ENCODE measurements at places on chromosomes 12 and 14.

DNA sequence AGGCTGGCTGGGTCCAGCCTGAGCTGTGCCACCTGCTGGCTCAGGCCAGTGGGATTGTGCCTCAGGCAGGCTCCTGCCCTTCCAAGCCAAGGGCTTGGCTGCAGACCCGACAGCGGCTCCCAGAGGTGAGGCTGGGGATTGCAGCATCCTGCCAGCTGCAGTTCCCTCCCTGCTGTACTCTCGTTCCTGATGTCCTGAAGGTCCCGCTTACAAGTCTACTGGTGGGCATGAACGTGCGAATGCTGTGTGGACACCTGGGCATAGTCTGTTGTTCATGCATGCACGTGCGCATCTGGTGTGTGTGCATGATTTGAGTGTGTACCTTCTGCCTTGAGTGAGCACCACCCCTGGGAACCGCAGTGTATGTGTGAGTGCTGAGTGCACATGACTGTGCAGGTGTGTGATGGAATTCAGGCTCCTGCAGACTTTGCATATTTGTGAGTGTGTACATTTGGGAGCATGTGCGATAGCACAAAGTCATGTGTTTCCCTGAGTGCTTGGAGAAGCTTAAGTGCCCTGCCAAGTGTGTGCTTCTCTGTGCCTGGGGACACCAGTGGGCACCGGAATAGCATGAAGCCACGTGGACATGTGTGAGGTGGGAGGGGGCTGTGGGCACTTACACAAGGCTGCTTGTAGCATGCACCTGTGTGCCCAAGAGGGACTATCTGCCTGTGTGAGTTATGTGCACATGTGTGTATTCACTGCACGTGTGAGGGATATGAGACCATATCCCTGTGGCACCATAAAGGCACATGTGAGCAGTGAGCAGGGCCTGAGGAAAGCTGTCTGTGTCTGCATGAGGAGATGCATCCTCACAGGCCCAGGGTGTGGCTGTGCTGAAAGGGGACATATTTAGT is 19.3 kb upstream of the KRT7 start:
- peak; percentile 71 for DNase-seq

DNA sequence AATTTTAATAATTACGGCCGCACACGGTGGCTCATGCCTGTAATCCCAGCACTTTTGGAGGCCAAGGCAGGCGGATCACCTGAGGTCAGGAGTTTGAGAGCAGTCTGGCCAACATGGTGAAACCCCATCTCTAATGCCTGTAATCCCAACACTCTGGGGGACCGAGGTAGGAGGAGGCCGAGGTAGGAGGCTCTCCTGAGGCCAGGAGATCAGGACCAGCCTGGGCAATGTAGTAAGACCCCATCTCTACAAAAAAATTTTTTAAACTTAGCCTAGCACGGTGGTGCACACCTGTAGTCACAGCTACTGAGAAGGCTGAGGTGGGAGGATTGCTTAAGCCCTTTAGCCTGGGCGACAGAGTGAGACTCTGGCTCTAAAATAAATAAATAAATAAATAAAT is 5.6 kb upstream of the CFAP73 start:
- no peak for DNase-seq

DNA sequence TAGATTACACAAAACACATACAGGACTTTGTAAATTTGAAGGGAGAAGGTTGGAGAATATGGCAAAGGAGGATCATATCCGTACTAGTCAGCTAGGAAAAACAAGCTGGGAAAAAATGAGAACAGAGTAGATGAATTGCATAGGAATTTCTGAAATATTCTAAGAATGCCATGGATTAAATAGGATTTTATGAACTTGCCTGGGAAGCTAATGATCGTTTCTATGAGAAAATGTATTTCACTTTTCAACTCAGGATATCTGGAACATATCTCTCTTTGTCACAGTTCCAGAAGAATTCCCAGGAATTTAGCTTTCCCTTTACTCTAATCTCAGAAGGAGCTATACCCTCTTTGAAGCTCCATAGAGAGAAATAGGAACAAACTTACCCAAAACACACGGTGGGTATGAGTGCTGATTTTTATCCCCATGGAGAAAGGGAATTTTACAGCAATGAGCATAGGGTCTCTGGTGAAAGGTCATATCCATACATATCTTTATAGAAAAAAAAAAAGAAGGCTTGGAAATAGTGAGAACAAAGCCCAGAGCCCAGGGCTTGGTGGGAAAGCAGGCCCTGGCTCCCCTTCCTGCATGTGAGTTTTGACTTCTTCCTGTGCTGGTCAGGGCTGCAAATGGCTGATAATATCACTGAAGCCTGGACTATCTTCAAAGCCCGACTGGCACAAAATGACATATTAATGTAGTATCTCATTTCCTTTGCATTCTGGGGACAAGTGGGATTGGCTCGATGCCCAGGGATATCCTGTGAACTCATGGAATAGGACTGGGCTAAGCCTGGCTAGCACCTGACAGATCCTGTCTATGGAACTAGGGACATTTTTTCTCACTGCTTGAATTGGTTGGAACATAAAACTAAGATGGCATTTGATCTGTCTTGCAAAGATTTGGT is 136.3 kb downstream of the AEBP2 start:
- DNase-seq: no peak

DNA sequence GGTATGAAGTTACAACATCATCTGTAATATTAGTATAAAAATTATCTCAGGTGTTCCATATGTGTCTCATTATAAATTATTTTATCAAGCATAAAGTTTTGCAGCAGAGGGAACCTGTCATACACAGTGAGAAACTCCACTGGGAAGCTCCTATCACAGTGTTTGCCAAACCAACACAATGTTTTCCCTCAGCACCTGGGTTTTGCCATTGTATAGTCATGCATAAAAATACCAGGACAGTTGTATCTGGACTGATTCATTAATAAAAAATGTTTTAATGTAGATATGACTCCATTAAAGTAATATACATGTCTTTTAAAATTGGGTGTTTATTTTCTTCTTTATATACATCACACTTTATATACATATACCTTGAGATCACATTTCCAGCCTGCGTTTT is 56.6 kb downstream of the METTL25 start:
- DNase-seq: no peak

DNA sequence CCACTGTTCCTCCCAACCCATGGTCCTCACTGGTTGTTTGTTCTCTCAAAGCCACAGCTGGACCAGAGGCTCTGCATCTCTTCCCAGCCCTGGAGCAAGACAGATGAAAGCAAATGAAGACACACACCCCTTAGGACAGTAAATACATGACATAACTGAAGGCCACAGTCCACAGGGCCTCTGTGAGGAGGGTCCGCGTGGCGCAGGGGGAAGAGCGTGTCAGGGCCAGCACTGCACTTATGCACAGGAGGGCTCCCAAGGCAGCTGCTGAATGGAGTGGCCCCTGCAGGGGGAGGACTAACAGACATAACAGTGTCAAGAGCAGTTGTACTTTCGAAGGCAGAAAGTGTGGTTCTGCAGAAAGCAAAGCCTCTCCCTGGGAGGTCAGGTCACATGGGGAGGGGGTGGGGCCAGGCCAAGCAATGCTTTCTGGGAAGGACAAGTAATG is 79.9 kb downstream of the CHGA start:
- no peak for DNase-seq

DNA sequence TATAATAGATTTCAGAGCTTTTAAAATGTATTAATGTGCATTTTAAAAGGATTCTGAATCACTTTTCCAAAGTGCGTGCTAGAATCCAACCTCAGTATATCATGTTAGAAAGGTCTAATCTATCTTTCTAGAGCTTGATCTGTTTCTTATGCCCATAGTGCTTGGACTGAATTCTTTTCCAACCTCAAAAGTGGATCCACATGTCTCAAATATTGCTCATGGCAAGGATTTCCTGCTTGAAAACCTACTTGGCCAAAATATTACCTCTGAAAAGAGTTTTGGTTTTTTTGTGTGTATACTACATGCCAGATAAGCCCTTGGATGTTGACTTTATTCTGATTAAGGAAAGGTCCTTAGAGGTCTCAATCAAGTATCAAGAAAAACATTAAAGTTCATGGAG is 16.9 kb upstream of the SLC6A15 start:
- DNase-seq: no peak

DNA sequence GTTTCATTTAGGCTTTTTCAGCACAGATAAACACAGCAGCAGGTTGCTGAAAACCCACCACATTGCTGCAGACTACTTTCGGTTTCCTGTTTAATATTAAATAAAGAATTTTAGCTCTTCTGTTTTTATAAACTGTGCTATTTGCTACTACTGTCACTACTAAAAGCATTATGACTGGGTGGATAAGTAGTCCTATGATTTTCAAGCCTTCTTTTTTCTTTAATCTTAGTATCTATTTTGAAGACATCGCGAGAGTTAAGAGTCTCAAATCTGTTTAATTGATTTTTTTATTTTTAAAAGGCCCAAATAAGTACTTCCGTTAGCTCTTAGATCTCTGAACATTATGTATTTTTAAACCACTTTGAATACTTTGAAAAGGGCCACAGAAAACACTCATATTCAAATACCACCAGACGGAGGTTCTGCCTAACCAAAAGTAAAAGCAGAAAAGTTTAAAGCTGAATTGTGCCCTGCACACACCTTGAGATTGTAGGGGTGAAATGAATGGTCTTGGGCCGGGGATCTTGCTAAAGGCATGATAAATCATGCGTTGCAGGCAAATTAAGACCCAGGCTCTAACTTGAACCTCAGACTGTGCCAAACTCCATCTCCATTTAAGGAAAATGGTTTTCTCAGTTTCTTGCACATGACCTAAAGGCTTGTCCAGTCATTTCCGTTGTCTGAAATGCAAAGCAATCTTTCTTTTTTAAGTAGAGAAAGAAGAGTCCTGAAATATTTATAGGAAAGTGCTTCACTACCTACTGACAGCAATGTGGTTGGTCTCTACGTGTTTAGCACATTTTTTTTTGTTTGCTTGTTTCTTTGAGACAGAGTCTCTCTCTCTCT is 13.6 kb upstream of the FOXN3 start:
- no peak for DNase-seq

- DNase-seq: no peak
These were observed 7.3 kb downstream of the SLC25A47 start for GRCh38 chr14:100330388-100330931.

GRCh38 chr12:124441443-124442194 is 125.8 kb downstream of the NCOR2 start:
- DNase-seq: no peak

GRCh38 chr12:76391461-76391860 is 43.2 kb upstream of the BBS10 start:
- no peak for DNase-seq

GRCh38 chr14:77275041-77275580 is 4.1 kb upstream of the NGB start:
- DNase-seq: no peak

GRCh38 chr14:100653409-100653808 is 66.2 kb upstream of the BEGAIN start:
- no peak for DNase-seq

GRCh38 chr12:96236221-96236822 is 42.1 kb downstream of the ELK3 start:
- no peak for DNase-seq

GRCh38 chr12:20415028-20415427 is 46.7 kb downstream of the PDE3A start:
- DNase-seq: no peak

DNA sequence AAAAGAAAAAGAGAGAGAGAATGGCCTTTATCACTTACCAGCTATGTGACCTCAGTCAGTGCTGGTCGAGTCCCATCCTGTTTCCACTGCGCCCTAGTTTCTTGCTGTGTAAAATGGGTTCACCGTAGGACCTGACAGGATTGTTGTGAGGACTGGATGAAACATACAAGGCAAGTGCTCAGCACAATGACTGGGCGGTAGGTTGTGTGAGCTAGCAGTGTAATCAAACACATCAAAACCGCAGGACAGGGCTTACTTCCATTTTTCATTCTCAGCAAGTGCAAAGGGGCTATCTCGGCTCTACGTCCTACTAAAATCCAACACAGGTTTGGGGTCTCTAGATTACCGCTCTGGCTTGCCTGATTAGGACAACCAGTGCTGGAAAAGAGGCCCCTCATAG is 36.4 kb upstream of the ATXN2 start:
- no peak for DNase-seq

GRCh38 chr14:54175298-54175942 is 218.8 kb upstream of the BMP4 start:
- DNase-seq: peak; percentile 52

- DNase-seq: no peak
These were observed 1.4 kb upstream of the RDH11 start for GRCh38 chr14:67697006-67697405.

GRCh38 chr12:95574799-95575452 is 23.6 kb upstream of the USP44 start:
- peak; percentile 38 for DNase-seq

- DNase-seq: no peak
These were observed 12.6 kb downstream of the APPL2 start for GRCh38 chr12:105223352-105223845.

DNA sequence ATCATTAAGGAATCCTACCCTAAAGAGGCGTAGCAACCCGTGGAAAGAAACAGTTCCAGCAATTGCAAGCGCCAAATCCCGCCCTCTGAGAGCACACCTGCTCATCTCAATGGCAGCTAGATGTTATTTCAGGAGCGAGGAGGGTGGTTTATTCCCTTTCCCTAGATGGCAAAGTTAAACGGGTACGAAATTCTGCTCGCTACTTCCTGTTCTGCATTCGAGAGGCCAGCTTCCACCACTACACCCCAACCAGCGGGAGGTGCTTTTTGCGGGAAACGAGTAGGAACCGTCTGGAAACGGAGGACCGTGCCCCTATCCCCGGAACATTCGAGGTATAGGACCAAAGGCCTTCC is 536 bp downstream of the VPS29 start:
- DNase-seq: peak; percentile 37

GRCh38 chr12:130826151-130826801 is 12.8 kb downstream of the STX2 start:
- peak; percentile 70 for DNase-seq

DNA sequence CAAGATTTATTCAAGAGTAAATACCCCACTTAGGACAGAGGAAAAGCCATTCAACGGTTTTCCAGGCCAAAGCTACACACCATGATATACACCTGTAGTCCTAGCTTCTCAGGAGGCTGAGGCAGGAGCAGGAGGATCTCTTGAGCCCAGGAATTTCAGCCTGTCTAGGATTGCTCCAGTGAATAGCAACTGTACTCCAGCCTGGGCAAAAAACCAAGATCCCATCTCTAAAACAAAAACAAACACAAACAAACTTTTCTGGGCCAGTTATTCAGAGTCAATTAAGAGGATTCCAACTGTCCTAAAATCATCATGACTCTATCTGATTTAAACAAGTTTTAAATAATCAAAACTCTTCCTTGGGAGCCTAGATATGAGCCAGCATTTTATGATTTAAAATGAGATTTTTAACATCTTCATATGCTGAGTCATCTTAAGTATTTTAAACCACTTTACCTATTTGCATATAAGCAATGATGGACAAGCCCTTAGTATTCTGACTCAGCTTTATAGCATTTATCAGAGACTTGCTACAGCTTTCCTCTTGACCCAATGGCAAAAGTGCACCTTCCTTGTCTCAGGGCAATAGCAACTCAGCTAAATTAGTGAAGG is 77.1 kb downstream of the KCNMB4 start:
- no peak for DNase-seq

GRCh38 chr12:131592972-131593371 is 117.9 kb upstream of the SFSWAP start:
- no peak for DNase-seq

Measured in T47D (cell line).